ENCODE measurements at places on chromosomes 4 and X. TPM values are rescaled to one million over a fixed set of nuclear protein-coding genes. Genes with fewer than 3 reads are reported as not detected.

Gene PABPC1L2B
- total RNA-seq, result not detected

DNA sequence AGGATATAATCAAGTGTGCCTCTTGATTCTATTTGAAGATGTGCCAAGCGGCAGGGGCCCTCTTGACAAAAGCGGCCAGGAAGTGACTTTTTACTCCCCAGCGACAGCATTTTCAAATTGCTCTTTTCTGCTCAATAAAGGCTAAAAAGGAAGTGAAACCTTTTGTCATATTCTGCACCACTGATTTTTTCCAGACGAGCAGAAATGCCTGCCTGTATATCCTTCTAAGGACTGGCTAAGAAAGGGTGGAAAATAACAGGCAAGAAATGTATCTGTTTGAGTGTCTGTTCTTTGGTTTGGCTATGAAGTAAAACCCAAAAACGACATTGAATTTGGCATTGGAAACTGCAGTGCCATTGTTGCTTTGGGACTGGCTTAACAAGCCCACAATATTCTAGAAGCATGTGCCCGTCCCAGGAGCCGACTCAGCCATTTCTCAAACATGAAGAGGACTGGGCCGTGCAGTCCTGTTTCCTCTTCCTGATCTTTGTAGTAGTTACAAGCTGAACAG is 25.4 kb downstream of the TMSB4X start:
- peak; percentile 61 for DNase-seq

DNA sequence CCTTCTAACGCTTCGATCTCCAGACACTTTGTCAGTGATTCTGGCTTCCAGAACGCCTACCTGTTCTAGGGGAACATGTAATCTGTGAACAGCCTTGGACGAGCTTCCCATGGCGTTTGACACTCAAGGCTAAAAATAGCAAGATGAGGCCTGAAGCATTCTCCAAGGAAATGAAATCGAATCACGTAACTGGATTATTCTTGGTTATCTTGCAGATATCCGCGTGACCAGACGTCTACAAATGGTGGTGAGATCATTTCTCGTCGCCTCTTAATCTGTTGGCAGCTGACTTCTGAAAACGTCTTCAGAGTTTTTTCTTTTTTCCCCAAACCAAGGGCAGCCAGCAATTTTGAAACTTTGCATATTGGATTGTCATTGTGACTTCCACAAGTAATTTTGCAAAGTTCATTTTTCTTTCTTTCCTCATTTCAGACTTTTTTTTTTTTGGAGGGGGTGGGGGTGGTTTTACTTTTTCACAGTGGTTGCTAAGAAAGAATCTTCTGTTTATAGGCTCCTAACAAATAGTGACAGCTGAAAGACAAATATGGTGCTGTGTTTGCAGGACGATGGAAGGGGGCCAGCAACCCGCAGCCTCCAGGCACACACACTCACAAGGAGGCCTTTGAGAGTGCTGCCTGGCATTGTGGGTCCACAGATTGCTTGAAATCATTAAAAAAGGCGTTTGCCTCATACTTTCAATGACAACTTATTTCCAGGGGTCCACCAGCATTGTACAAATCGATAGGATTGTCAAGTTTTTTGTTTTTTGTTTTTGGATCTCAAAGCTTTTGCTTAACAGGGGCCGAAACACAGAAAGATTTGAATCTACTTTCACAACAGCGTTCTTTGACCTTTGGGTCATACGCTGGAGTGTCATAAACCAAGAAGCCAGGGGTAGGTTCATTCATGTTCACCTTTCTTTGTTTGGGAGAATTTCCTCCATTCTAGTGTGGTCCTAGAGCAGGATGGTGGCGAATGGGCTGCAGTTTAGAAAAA is 32.4 kb upstream of the PDLIM3 start:
- no peak for DNase-seq

GRCh38 chr4:62517716-62518115 is 1317.6 kb downstream of the ADGRL3 start:
- DNase-seq, result no peak

GRCh38 chrX:139234898-139235297 is 295.6 kb upstream of the F9 start:
- no peak for DNase-seq

GRCh38 chr4:173169428-173170181 is 994 bp downstream of the GALNT7 start:
- peak; percentile 77 for DNase-seq

DNA sequence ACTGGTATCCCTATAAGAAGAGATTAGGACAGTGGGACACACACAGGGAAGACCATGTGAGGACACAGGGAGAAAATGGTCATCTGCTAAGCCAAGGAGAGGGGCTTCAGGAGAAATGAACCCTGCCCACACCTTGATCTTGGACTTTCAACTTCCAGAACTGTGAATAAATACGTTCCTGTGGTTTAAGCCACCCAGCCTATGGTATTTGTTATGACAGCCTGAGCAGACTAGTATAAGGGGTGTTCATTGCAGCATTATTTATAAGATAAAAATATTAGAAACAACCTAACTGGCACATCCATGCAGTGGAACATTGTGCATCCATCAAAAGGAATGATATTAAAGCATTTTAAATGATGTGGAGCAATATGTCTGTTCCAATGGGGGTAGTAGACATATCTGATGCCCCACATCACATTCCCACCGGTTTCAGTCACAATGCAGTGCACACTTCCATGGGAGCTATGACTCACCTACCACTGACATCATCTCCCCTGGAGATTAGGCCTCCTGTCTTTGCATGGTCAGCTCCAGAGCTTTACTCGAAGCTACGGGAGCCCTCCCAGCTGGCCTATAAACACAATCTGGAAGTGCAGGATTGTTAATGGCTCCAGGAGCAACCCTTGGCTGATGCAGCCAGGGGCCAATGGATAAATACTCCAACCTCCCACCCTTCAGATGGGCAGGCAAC is 38.9 kb upstream of the MAMLD1 start:
- DNase-seq, result no peak
